ENCODE measurements at places on chromosomes 1 and 21. TPM values are rescaled to one million over a fixed set of nuclear protein-coding genes. Genes with fewer than 3 reads are reported as not detected.

Gene SPATA21
- total RNA-seq: not detected

Gene SCP2
- 121 TPM for total RNA-seq

Gene C1orf167
- 0.40 TPM for total RNA-seq

Gene APCS
- not detected for total RNA-seq

Gene DNASE2B
- not detected for total RNA-seq

Gene LEMD1
- total RNA-seq: 5.5 TPM

Gene RIPPLY3
- 0.93 TPM for total RNA-seq

Gene AMY1A
- total RNA-seq: not detected

Gene SORT1
- total RNA-seq: 52.3 TPM

Gene CA6
- total RNA-seq: 0.24 TPM

Gene RGS8
- 0.33 TPM for total RNA-seq

Gene PHLDA3
- total RNA-seq: 59.3 TPM

Gene BRDT
- not detected for total RNA-seq

Gene S100A14
- total RNA-seq: 266 TPM

Gene AADACL4
- total RNA-seq: not detected

Gene COL6A1
- total RNA-seq: 78.4 TPM

Gene SCYL3
- total RNA-seq: 12.4 TPM

Gene DRAXIN
- 1.1 TPM for total RNA-seq

Gene RAB25
- total RNA-seq: 97.9 TPM

Gene LCE3D
- total RNA-seq: not detected

Gene IL12RB2
- total RNA-seq: 0.69 TPM

Gene TNFRSF8
- total RNA-seq: 0.14 TPM

Gene TMEM79
- total RNA-seq: 18.1 TPM

Gene S100A5
- total RNA-seq: not detected

Gene DCDC2B
- not detected for total RNA-seq

Gene CDA
- 1.5 TPM for total RNA-seq

Gene TNFSF4
- 0.58 TPM for total RNA-seq

Gene RHCE
- 0.88 TPM for total RNA-seq

Gene UTP25
- total RNA-seq: 9.4 TPM

Gene CFAP74
- total RNA-seq: 1.5 TPM

Gene TTF2
- total RNA-seq: 28.3 TPM

Gene HMCN1
- 13.2 TPM for total RNA-seq

Gene DNMT3L
- 0.81 TPM for total RNA-seq

Gene LINGO4
- not detected for total RNA-seq

Gene CNIH4
- total RNA-seq: 59.3 TPM

Gene ATP6V1G3
- total RNA-seq: 0.69 TPM

Gene ZNHIT6
- total RNA-seq: 15.2 TPM

Gene LRRC3
- total RNA-seq: 8.7 TPM

Gene MAP1LC3C
- total RNA-seq: 3.2 TPM

Gene RHBG
- 0.88 TPM for total RNA-seq

Gene ITLN2
- total RNA-seq: 0.99 TPM

Gene NR1I3
- total RNA-seq: not detected

Gene SEC16B
- 0.69 TPM for total RNA-seq

Gene SAMSN1
- 6.0 TPM for total RNA-seq

Gene KRTAP19-3
- total RNA-seq: not detected

Gene MYOG
- not detected for total RNA-seq

Gene CAPZA1
- total RNA-seq: 128 TPM

Gene LEFTY1
- total RNA-seq: 0.31 TPM

Gene AVPR1B
- total RNA-seq: 0.87 TPM

Gene CCDC17
- total RNA-seq: 3.6 TPM

Gene CYP4Z1
- total RNA-seq: not detected

Gene HSF2BP
- 1.3 TPM for total RNA-seq

Gene DMRTA2
- total RNA-seq: 0.29 TPM

Gene RUNX3
- not detected for total RNA-seq

Gene PLA2G2F
- total RNA-seq: not detected

All from type B pancreatic cell (in vitro differentiated cells).